ENCODE measurements at places on chromosomes 2 and 18.

GRCh38 chr2:175402571-175402970 is 221.1 kb upstream of the ATP5MC3 start:
- no peak for DNase-seq

GRCh38 chr2:157922815-157923214 is 46.7 kb upstream of the ACVR1 start:
- DNase-seq: no peak

- no peak for DNase-seq
Measured at GRCh38 chr2:229586746-229587705, 127.3 kb downstream of the DNER start.

DNA sequence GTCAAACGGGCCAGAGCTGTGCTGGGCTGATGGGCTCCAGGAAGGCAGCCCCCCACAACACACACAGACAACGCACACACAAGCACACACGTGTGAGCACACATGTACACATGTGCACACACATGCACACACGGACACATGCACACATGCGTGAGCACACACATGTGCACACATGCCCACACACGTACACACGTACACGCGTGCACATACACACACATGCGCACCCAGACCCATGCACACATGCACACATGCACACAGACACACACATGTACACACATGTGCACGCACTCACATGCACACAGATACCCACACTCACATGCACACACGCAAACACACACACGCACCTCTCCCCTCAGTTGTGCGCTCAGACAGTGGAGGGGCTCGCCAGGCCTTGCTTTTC is 31.2 kb upstream of the HPCAL1 start:
- DNase-seq: no peak

GRCh38 chr18:9380621-9381395 is 46.2 kb downstream of the TWSG1 start:
- DNase-seq: no peak

- no peak for DNase-seq
Measured at GRCh38 chr2:188244383-188244782, 47.3 kb upstream of the GULP1 start.

Measured in CD4-positive, alpha-beta T cell treated with Interleukin-4 for 1 hour (primary cell).